ENCODE measurements at places on chromosomes 5 and 9.

- DNase-seq, result no peak
These were observed 1.1 kb downstream of the BAG1 start for GRCh38 chr9:33263131-33264002.

DNA sequence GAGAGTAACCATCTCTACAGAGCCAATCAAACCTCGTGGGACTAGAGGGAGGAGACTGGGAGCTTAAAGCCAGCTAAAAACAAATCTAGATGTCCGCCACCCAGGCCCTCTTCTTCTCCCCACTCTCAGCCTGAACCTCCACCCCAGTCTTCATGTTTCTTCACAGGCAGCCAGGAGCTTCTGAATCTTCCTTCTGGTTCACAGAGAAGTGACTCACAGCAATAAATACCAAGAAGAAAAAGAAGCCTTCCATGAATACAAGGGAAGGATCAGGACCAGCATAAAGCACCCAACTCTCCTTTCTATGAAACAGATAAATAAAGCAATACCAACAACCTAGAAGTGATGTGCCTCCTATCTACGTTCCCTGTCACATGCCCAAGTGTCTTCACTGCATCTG is 103.3 kb upstream of the SLIT3 start:
- no peak for DNase-seq

GRCh38 chr5:66628561-66628960 is 32.4 kb downstream of the MAST4 start:
- DNase-seq, result no peak

- DNase-seq, result no peak
These were observed 89.8 kb downstream of the LIFR start for GRCh38 chr5:38466424-38467189.

All from epithelial cell of proximal tubule (primary cell).